ENCODE measurements at places on chromosomes 5 and 9. TPM values are rescaled to one million over a fixed set of nuclear protein-coding genes. Genes with fewer than 3 reads are reported as not detected.

DNA sequence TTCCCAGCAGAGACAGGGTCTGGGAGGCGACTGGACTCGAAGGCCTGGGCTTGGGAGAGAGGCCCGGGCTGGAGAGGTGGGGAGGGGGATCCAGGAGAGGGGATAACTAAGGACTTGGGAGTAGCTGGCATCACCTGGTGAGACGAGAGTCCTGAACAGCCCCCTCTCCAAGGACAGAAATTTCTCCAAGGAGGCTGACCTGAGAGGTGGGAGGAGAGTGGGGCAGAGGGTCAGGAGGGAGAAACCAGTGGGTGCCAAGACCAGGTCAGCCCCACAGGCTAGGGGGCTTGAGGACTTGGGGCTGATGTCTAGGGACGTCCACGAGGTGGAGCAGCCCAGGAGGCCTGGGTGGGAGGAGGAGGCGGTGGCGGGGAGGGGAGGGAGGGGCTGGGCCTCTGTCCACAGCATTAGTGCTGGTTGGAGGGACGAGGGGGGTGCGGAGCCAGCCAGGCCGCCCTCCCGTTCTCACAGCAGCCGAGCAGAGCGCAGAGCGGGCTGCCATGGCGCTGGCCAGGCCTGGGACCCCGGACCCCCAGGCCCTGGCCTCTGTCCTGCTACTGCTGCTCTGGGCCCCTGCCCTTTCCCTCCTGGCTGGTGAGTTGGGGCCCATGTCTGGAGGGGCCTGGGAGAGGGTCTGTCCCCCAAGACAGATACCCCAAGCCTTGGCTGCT is at the start of gene CRB2:
TSS of gene CRB2 (plus strand) at position 437 of the 671 bp plus-strand sequence. CDS start at position 501, 64 bp downstream.
- DNase-seq, result no peak

DNA sequence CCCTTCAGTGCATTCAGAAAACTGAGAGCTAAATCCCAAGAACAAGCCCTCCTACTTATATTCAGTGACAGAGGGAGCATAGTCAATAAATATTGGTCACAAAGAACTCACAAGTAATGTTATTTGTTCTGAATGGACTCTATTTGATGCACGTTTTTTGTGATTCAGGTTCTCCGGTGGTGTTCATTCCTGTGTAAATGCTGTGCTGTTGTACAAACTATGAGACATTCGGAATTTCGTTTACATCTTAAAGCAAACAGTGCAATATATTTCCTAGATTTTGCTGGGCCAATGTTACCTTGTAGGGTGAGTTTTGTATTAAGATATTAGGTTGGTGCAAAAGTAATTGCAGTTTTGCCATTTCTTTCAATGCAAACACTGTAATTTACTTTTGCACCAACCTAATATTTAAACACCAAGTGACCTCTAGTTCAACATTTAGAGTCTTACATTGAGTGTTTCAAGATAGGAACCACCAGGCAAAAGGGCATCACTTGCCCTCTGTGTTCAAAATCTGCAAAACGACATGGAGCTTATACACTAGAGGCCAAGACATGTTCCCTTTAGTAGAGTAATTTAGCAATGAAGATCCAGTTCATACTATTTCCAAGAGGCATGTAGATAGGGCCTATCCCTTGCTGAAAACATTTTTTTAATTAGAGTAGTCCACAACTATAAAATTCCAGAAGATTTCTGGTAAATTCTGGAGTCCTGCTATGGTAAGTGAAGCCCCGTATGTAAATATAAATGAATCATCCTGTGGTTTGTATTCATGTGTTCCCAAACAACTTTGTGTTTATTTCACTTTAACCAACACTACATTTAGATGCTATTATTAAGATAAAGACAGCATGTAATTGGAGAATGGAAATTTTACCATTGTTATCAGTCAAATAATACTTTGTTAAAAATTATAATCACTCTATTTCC is 444.0 kb upstream of the PTGER4 start:
- DNase-seq, result no peak

DNA sequence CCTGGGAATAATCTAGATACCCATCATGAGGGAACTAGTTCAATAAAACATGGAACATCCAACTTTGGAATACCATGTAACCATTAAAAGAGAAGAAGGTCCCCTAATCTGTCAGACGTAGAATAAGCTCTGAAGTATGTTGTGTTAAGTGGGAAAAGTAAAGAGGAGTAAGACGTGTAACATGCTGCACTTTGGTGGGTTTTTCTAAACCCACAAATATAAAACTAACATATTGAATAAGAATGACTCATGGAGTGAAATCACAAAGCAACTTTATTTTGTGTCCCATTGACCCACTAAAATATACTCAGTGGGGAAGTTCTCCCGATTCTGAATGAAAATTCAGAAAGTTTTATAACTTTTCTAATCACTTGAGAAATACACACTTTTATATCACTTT is 67.9 kb upstream of the PIK3R1 start:
- no peak for DNase-seq

GRCh38 chr5:30341466-30341865 is 852.0 kb upstream of the CDH6 start:
- no peak for DNase-seq

GRCh38 chr5:172897481-172898217 is 61.6 kb upstream of the RPL26L1 start:
- DNase-seq, result no peak

DNA sequence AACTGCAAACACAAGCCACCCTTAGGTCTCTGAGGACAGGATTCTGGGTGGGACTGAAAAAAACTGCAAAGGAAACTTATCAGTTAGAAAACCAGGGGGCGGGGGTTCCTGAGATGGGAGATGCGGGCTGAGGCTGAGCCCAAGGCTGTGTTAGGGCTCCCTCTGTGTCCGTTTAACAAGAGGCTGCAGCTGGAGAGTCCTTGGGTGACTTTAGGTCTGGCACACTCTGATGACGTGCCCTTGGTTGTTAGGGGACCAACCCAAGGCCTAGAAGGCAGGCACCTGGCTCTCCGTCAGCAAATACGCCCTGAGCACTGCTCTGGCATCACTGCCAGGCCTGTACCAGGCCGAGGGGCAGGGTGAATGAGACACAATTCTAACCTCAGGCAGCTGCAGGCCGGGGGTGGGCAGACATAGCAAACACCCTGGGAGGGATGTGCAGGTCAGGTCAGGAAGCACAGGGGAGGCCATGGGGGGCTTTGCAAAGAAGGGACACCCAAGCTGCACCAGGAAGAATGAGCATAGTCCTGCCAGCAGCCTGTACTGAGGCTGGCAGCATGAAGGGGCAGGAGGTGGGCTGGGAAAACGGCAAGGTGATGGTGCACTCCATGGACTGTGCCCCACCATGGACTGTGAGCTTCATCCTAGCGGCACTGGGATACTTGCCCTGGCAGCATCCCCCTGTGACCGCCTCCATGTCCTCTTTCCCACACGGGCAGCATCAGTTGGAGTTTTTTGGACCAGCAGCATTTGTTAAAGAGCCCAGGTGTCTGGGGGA is 137.9 kb downstream of the GABBR2 start:
- DNase-seq, result no peak

DNA sequence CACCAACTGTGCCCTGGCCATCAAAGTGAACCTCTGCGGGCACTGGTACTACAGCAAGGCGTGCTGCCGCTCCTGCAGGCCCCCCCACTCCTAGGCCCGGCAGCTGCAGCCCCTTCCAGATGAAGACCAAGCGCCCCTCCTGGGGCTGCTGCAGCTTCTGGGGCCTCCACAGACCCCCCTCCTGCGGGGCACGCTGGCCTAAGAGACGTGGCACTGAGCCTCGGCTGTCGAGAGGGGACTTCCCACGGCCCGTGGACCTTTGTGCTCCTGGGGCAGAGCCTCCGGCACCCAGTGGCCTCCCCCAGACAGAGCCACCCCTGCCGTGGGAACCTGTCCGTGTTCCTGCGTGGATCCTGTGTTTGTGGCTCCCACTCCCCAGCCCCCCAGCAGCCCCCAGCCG is 34.4 kb downstream of the FAM163B start:
- DNase-seq, result no peak

DNA sequence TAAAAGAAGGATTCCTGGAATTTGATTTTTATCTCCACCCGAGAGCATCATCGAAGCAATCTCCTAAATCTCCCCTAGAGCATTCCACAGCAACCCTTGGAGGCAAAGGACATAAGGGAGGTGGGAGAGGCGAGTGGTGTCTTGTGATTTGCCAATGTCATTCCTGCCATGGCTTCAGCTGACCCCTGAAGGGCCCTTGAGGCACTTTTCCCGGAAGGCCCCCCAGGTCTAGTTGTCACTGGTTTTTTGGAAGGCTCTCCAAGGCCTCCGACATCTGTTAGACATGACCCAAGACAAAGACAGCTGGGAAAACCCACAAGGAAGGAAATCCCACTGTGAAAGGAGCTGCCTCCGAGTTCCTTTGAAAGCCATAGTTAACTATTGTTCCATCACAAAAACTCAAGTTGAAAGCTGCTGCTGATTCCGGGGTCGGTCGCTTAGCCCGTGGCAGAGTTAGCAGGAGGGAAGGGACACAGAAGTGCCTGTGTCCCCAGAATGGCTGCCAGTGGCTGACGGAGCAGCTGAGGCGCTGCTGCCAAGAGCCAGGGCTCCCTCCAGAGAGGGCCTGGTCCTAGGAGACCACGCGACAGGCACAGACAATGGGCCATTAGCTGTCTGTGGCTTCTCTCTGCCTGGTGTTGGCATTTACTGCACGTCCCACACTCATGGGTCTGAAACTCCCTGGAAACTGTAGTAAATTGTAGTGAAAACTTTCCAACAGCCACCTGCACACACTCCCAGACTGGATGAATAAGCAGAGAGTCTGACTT is 24.4 kb upstream of the TRIO start:
- no peak for DNase-seq

DNA sequence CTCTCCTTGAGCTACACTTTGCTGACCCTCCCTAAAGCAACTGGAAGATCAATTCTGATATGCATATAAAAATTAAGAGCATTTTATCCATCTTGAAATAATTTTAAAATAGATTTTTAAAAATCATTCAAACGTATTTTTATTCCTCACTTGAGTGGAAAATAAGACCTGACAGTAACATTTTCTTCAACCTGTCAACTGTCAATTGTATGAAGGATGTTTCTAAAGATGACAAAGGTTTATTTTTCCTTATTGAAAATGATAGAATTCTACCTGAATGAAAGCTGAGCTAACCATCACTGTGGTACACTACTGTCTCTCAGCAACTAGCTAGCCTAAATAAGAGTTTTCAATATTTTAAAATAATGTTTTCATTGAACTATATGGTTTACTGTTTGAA is 7.0 kb downstream of the EFNA5 start:
- no peak for DNase-seq

GRCh38 chr9:25681266-25681665 is 3.0 kb upstream of the TUSC1 start:
- DNase-seq, result no peak

DNA sequence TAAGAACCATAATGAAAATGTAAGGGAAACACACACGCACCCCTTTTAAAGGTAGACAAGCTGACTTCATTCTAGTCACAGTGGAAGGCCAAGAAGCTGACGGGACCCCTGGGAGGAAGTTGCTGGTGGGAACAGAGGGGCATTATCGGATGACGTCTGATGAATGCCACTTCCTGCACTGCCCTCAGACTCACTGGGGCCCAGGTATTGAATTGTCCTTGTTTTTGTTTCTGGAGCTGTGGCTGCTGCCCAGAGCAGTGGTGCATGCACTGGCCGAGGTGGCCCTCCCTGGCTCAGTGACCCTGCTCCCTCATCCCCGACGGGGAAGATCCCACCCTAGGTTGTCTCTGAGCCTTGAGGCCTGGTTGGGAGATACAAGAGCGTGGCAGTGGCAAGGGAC is 15.3 kb upstream of the RPL26L1 start:
- no peak for DNase-seq

DNA sequence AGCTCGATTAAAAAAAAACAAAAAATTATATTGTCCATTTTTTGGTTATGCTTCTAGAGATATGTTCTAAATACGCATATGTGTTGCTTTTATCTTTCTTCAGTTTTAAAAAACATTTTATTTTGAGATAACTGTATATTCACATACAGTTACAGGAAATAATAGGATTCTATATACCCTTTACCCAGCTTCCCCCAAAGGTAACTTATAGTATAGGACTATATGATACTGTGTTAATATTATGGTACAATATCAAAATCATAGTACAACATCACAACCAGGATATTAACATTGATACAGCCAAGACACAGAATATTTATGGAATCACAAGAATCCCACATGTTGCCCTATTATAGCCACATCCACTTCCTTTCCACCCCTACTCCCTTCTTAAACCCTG is 9.5 kb upstream of the MACIR start:
- DNase-seq, result no peak

DNA sequence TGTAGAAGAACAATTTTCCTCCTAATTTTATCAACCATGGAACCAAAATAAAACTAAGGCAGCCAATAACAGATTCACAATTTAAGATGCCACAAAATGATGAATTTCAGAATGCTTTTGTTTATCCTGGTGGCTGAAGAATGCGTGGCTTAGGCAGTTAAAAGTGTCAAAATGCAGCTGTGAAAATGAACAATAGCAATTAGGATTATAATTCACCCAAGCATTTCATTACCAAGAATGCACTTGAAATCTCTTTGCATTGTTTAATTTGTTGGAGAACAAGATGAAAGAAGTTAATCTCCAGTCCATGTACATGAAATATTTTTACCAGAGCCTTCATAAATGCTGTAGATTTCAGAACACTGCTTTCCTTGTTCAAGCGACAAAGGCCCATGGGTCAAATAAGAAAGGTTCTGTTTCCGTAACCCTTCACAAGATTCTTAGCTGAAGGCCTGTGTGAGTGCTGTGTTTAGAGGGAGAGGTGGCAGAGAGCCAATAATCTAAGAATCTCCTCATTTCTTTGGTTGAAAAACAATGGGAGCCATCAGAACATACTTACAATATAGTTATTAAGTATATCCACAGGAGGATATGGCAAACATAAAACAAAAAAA is 39.3 kb downstream of the CLINT1 start:
- no peak for DNase-seq

The IGIP gene
- total RNA-seq, result 1.2 TPM

The ARHGAP26 gene
- 10.2 TPM for total RNA-seq

The GRM6 gene
- not detected for total RNA-seq

The C6 gene
- not detected for total RNA-seq

The CBY3 gene
- total RNA-seq, result 1.1 TPM

The MRPL22 gene
- total RNA-seq, result 91.0 TPM

The FAM153A gene
- total RNA-seq, result 27.0 TPM

The NMUR2 gene
- not detected for total RNA-seq

The PCDHA6 gene
- total RNA-seq, result not detected

The APBA1 gene
- total RNA-seq, result 0.23 TPM

The ACSL6 gene
- 5.8 TPM for total RNA-seq
